ENCODE measurements at places on chromosomes 11 and 22. TPM values are rescaled to one million over a fixed set of nuclear protein-coding genes. Genes with fewer than 3 reads are reported as not detected.

MRGPRX4 gene
- not detected for total RNA-seq

CASP5 gene
- total RNA-seq: not detected

BATF2 gene
- total RNA-seq: 0.30 TPM

LDHAL6A gene
- not detected for total RNA-seq

KIRREL3 gene
- 0.64 TPM for total RNA-seq

ROBO4 gene
- total RNA-seq: 0.07 TPM

FOXRED2 gene
- total RNA-seq: 44.8 TPM

IL10RA gene
- 0.48 TPM for total RNA-seq

SHANK3 gene
- 15.2 TPM for total RNA-seq

ZNF408 gene
- total RNA-seq: 13.7 TPM

MEI1 gene
- total RNA-seq: 0.16 TPM

POU2AF3 gene
- 0.32 TPM for total RNA-seq

CREB3L1 gene
- 0.75 TPM for total RNA-seq

TSPAN32 gene
- not detected for total RNA-seq

MS4A14 gene
- not detected for total RNA-seq

GAL3ST1 gene
- 8.8 TPM for total RNA-seq

INS gene
- total RNA-seq: not detected

PLAAT4 gene
- not detected for total RNA-seq

DTX4 gene
- 129 TPM for total RNA-seq

CHRNA10 gene
- total RNA-seq: 3.0 TPM

FXYD2 gene
- 0.26 TPM for total RNA-seq

UBASH3B gene
- total RNA-seq: 6.8 TPM

PITPNB gene
- 92.6 TPM for total RNA-seq

P2RY6 gene
- total RNA-seq: not detected

CHRM4 gene
- total RNA-seq: 0.39 TPM

XKR3 gene
- total RNA-seq: not detected

RASGRP2 gene
- total RNA-seq: 0.93 TPM

MOV10L1 gene
- total RNA-seq: not detected

GRAP2 gene
- total RNA-seq: 0.12 TPM
